ENCODE measurements at places on chromosomes 6 and 20. TPM values are rescaled to one million over a fixed set of nuclear protein-coding genes. Genes with fewer than 3 reads are reported as not detected.

DNA sequence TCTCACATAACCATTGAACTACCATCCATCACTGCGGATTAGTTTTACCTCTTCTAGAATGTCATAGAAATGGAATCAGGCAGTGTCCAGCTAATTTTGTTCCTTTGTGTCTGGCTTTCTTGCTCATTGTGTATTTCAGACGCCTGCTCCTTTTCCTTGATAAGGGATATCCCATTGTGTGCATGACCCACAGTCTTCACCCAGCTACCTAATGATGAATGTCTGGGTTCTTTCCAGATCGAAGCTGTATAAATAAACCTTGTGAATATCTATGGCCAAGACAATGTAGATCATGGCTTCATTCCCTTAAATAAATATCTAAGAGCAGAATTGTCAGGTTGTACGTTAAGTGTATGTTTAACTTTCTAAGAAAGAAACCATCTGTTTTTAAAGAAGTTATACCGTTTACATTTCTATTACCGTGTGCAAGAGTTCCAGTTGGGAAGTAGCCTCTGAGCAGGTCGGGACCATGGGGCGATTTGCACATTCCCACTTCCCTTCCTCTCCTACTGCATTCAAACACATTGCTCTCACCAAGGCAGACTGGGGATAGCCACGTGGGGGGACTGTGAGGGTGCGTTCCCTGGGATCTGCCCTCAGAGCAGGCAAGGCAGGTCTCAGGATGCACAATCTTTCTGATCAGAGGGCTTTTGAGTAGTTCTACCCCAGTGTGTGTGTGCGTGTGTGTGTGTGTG, 13.1 kb downstream of the CD93 start:
- no peak for DNase-seq

DNA sequence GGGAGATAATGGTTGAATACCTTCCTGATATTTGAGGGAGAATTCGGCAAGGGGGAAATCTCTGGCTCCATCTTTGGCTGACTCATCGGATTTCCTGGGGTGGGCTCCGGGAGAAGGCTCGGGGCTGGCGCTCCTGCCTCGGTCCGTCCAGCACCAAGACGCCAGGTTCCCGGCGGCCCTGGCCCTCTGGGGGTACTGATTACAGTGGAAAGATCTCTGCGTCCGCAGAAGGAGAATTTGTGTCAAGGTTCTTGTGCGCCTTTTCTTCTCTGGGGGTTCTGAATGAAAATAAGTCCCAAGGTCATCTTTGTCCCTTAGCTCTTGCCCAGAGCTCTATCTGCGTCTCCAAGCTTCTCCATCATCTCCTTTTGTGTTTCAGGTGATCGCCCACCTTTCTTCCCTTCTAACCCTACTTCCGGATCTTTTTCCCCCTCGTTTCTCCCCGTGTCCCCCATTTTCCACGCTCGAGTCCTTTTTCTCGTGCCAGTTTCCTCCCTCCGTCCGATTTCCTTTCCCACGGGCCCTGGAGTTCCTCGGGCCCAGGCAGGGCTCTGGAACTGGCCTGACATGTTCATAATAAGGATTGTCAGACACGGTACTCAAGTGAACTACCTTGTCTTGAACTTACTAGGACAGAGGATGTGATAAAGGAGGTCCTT, 11.6 kb downstream of the NRN1 start:
- DNase-seq = no peak

- DNase-seq = no peak
Measured at GRCh38 chr6:49732781-49733180, 11.4 kb downstream of the CRISP3 start.

GRCh38 chr6:44335631-44336030, 6.8 kb upstream of the SPATS1 start:
- DNase-seq = no peak

DNA sequence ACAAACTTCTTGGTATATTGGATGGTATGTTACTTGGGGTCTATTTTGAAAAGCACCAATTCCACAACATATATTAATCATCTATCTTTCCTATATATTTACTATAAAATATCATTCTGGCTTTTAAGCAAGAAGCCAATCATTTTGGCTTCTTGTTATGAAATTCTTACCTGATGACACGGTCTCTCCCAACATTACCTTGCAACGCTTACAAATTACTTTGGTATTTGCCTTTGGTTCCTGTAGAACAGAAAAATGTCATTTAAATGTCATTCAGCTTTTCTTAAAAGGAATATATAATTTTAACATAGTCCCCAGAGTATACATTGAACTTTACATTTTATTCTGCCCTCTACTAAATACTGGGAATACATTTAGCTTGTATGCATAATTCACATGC, 27.4 kb downstream of the UBE3D start:
- DNase-seq = no peak

DNA sequence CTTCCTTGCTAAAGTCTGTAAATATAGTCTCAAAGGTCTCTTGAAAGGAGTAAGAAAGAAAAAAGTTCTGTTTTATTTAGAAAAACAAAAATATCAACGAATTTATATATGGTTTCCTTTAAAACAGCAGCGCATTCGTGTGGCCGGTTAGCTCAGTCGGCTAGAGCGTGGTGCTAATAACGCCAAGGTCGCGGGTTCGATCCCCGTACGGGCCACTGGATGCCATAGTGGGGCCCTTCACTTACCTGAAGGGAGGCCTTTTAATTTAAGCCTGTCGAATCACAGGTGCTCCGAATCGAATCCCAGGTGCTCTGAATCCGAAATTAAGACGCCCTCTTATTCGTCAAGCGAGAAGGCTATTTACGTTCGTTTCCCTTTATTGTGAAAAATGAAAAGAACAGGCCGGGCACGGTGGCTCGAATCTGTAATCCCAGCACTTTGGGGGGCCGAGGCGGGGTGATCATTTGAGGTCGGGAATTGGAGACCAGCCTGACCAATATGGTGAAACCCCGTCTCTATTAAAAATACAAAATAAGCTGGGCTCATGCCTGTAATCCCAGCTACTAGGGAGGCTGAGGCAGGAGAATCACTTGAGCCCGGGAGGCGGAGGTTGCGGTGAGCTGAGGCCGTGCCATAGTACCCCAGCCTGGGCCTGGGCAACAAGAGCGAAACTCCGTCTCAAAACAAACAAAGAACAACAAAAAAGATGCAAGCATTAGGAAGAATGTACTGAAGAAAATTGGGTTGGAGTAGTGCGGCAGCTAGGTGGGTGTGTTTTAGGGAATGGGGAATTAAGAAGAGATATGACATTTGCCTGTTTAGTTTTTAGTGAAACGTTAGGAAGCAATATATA, 195.8 kb upstream of the ZNF184 start:
- DNase-seq = peak; percentile 74

DNA sequence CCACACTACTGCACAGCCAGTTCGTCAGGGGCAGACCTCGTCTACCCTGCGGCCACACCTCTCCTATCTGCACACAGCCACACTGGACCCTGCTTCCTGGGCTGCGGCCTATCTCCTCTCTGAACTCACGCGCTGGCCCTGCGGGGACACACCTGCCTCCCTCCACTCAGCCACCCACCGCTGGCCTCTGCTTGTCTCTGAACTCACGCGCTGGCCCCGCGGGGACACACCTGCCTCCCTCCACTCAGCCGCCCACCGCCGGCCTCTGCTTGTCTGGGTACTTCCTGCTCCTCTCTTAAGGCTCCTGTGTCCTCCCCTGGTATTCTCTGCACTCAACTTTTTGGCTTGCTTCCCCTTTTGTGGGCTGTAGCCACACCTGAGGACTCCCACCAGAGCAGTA, 52.3 kb downstream of the HUS1B start:
- no peak for DNase-seq

GRCh38 chr6:155177363-155177961, 86.4 kb upstream of the CLDN20 start:
- DNase-seq = peak; percentile 77

DNA sequence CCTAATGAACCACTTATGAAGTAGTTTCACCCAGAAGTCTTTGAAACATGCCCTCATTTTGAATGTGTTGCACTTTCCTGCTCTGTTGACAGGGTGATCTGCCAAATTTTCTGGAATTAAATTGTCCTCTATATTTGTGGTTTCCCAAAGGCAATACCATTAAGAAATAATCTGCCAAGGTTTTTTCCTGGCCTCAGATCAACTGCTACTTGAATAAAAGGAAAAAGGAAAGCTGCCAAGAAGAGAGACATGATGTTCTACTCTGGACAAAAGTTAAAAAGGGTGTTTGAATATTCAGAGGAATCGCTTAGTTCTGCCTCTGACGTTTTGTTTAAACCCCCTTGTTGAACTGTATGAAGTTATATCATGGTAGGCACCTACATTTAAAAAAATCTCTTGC, 37.4 kb upstream of the ARMH2 start:
- no peak for DNase-seq

- peak; percentile 77 for DNase-seq
Measured at GRCh38 chr20:4091490-4092479, 76.4 kb upstream of the RNF24 start.

DNA sequence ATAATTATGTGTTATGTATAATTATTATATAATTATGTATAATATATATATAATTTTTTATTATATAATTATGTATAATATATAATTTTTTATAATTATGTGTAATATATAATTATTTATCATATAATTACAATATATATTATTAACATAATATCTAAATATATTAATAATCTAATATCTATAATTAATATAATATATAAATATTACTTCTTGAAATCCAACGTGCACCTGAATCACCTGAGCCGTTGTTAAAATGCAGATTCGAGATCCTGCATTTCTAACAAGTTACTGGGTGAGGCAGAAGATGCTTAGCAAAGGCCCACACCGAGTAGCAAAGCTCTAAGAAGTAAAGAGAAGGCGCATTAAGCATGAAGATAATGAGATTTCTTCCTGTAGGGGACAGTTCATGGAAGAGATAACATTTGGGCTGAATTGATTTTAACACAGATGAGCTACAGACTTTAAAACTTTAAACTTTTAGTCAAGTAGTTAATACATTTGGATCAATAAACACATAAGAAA, 406.4 kb upstream of the PLCB4 start:
- DNase-seq = peak; percentile 6

- DNase-seq = peak; percentile 90
Measured at GRCh38 chr6:26550250-26550993, 12.3 kb downstream of the HMGN4 start.

DNA sequence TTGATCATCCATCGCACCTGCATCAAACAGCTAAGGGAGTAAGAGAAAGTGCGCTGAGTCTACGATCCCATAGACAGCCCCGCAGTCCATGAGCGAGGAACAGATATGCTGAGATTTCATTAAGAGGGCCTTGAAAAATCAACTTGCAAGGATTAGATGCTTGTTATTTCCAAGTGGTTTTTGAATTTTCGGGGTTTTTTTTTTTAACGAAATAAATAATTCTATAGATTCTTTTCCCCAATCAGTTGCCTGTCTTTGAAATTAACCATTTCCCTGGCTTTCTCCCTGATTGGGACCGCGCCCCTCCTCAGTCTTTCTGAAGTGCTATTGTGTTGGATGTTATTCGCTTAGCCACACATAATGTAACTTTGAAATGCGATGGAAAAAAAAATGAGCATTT, 48.6 kb downstream of the GNAS-AS1 start:
- DNase-seq = no peak

DNA sequence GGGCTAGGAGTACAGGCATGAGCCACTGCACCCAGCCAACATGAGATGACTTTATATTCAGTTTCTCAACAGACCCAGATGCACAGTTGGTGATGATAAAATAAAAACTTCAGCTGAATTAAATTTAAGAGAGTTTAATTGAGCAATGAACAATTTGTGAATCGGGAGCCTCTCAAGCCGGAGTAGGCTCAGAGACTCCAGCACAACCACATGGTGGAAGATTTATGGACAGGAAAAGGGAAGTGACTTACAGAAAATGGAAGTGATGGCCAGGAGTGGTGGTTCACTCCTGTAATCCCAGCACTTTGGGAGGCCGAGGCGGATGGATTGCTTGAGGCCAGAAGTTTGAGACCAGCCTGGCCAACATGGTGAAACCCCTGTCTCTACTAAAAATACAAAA, 10.4 kb upstream of the BCAS4 start:
- no peak for DNase-seq

DNA sequence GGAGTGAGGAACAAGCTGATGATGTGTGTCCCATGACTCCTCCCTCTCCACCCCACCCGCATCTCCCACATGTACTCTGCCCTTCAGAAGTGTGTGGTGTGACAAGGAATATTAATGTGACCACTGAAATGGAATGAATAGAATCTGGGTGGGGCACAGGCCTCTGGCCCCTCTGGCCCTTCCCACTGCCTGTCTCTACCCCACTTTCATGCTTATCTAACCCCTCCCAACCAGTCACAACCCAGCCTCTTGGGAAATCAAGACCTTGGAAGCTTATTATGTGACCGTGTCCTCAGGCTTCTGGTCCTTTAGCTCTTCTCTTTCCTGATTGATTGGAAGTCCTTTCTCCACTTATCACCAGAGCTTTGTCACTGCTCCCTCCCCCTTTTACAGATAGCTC, 312.2 kb upstream of the SOX4 start:
- no peak for DNase-seq

- no peak for DNase-seq
Measured at GRCh38 chr6:43869079-43869710, 99.2 kb downstream of the VEGFA start.

DNA sequence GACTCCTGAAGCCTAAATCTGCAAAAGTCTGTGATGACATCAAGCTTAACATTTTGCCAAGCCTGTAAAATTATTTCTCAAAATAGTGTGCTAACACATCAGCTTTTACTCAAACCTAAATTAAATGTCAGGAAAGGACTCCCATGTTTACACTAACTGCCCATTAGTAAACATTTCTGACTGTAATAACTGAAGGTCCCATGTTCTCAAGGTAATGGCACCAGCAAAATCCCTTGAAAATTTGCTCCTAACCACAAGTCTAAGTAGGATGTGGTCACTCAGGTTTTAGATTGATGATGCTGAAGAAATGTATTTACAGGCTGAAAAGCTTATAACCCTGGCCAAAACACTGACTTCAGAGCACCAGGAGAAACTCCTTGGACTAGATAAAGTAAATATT, 33.0 kb downstream of the BACH2 start:
- DNase-seq = no peak

GRCh38 chr6:143579703-143580102, 68.2 kb upstream of the FUCA2 start:
- DNase-seq = no peak

GRCh38 chr6:21596949-21597682, 3.6 kb downstream of the SOX4 start:
- DNase-seq = no peak

- no peak for DNase-seq
Measured at GRCh38 chr6:134245706-134246105, 72.2 kb downstream of the SGK1 start.

GRCh38 chr6:143457563-143458359, 7.2 kb downstream of the PEX3 start:
- DNase-seq = no peak

- DNase-seq = peak; percentile 81
Measured at GRCh38 chr20:21767739-21768223, 62.3 kb downstream of the PAX1 start.

ZSCAN31 gene
- 8.3 TPM for total RNA-seq

RNF182 gene
- 15.3 TPM for total RNA-seq

PDE7B gene
- 0.12 TPM for total RNA-seq

SOX18 gene
- total RNA-seq = not detected

FOXS1 gene
- total RNA-seq = 0.53 TPM

RIMS1 gene
- 2.5 TPM for total RNA-seq

TP53TG5 gene
- not detected for total RNA-seq

KIAA1755 gene
- 0.22 TPM for total RNA-seq

COL21A1 gene
- 0.43 TPM for total RNA-seq

TAAR1 gene
- total RNA-seq = not detected

HMGA1 gene
- 417 TPM for total RNA-seq

PSMB8 gene
- 2.0 TPM for total RNA-seq

COL11A2 gene
- total RNA-seq = 0.49 TPM

PTK7 gene
- total RNA-seq = 68.0 TPM

All from neural progenitor cell (in vitro differentiated cells).